ENCODE measurements at places on chromosomes 16 and 17. TPM values are rescaled to one million over a fixed set of nuclear protein-coding genes. Genes with fewer than 3 reads are reported as not detected.

GRCh38 chr17:43822570-43823190, 10.3 kb downstream of the MPP3 start:
- DNase-seq, result no peak

DNA sequence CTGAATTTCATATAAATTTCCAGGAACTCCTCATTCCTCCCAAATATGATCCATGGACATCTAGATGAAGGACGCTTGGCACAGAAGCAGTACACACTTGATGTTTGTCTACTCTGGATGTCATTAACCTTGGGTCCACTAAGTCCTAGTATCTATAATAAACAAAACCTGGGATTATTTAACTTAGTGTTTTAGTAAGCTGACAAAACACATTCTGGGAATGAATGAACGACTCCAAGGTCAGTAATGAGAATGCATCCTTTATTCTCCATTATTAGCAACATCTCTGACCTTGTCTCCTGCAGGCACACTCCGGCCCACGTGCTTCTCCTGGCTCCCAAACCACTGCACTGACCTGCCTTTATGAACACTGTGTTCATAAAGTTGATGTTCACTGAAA, 24.1 kb upstream of the CDYL2 start:
- no peak for DNase-seq

GRCh38 chr17:13002761-13003453, 14.9 kb downstream of the ELAC2 start:
- DNase-seq, result no peak

GRCh38 chr17:40307001-40307730, 1.8 kb upstream of the RARA start:
- DNase-seq, result no peak

- no peak for DNase-seq
Observed at GRCh38 chr17:12693640-12694039, 27.9 kb downstream of the MYOCD start.

DNA sequence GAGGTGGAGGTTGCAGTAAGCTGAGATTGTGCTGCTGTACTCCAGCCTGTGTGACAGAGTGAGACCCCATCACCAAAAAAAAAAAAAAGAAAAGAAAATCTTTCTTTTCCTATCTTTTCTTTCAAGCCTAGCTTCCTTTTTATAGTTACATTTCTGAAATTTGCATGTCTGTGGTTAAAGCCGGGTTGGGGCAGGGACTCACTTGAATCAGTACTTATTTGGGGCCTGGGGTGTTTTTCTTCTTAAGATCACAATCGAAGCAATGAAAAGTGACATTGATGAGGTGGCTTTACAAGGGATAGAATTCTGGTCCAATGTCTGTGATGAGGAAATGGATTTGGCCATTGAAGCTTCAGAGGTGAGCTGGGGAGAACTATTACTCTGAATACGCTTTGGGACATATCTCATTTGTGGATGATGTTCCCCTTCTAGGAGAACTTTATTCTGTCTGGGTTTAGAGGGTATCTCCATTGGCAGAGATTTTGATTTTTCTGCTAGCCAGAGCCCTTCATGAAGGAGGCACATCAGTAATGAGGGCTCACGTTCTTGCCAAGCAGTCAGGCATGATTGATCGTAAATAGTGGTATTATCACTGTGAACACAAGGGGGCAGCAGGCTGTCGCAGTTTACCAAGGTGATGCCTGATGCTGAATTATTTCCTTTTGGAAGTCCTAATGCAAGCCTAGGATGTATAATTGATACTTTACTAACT, 14.3 kb downstream of the KPNB1 start:
- peak; percentile 68 for DNase-seq

Gene CBFA2T3
- not detected for total RNA-seq

Gene CCR7
- 268 TPM for total RNA-seq

Gene TP53TG3B
- total RNA-seq, result not detected

GRCh38 chr16:30184096-30184890, 891 bp downstream of the CORO1A start:
- DNase-seq, result peak; percentile 93

Gene ACE
- total RNA-seq, result 56.7 TPM

Gene SULT1A4
- total RNA-seq, result 6.2 TPM

- peak; percentile 75 for DNase-seq
Observed at GRCh38 chr17:59565959-59566324, 532 bp downstream of the DHX40 start.

GRCh38 chr16:84952335-84953189, 58.8 kb downstream of the ZDHHC7 start:
- DNase-seq, result peak; percentile 69

DNA sequence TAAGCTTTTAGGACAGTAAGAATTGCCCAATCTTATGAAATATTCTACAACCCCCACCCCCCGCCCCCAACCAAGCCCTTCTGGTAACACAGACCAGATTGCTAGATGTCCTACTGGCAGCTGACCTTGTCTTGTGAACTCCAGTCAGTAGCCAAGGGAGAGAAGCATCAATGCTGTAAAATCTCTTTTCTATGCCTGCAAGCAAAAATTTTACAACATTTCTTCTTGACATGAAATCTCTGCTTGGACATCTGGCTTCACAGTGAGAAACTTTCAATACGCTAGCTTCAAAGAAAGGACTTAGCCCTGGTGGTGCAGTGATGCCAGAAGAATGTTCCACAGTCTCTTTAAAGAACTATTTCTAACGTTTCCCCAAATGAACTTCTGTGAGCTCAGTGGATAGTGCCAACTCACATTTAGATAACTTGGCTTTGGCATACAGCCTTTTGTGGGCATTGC, 169.3 kb upstream of the AXIN2 start:
- no peak for DNase-seq

Gene DPEP3
- total RNA-seq, result 1.2 TPM

Gene SLX1A
- 57.5 TPM for total RNA-seq

Gene CACNG1
- total RNA-seq, result not detected

DNA sequence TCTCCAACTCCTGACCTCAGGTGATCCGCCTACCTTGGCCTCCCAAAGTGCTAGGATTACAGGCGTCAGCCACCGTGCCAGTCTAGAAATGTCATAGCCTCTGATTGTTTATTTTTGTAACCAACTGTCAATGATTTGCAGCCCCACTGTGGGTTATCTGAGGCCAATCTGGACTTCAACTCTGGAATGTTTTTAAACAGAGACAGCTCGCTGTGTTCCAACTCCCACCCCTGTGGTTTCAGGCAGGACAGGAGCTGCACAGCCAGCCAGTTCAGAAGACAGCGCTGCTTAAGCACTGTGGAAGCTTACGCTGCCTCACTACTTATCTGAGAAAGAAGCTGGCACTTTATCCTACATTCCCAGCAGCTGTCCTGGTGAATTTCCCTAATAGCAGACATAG, 19.5 kb downstream of the MRM3 start:
- DNase-seq, result no peak

DNA sequence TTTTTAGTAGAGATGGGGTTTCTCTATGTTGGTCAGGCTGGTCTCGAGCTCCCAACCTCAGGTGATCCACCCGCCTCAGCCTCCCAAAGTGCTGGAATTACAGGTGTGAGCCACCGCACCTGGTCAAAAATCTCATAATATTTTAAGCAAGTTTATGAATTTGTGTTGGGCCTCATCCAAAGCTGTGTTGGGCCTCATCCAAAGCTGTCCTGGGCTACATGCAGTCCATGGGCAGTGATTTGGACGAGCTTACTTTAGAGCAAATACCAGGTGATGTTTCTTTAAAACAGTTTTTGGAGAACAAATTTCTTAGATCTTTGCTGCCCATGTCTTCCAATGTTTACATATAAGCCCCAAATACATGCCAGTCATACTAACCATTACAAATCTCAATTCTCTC, 84.4 kb upstream of the C17orf78 start:
- no peak for DNase-seq

- no peak for DNase-seq
Observed at GRCh38 chr16:55917373-55918160, 42.4 kb upstream of the CES5A start.

Gene COPZ2
- 1.9 TPM for total RNA-seq

Gene RNF157
- 19.5 TPM for total RNA-seq

Gene BCO1
- total RNA-seq, result not detected

DNA sequence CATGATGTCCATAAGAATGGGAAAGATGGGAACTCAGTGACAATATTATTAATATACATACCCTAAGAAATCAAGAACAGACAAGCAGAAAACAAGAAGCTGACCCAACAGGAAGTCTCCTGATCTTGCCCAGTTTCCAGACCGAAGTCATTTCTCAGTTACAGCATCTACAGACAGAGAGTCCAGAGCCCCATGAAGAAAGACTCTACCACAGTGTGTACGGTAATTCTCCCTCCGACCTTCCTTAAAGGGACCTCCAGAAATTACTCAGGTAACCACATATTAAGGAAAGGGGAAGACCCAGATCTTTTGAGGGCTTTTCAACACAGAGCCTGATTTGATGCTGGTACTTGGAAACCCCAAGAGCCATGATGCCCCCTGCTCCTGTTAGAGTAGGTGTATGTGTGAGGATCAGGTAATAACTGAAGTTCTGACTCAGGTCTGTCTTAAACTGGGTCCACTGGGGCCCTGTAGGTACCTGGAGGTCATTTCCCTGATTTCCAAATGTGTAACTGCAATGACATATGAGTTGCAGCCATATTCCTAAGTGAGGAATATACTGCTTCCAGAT, 132.4 kb downstream of the ABCA8 start:
- no peak for DNase-seq

Measured in CD4-positive, alpha-beta memory T cell (primary cell).